Amniotic stem cell (primary cell): ENCODE measurements at places on chromosomes 6 and 20.

DNA sequence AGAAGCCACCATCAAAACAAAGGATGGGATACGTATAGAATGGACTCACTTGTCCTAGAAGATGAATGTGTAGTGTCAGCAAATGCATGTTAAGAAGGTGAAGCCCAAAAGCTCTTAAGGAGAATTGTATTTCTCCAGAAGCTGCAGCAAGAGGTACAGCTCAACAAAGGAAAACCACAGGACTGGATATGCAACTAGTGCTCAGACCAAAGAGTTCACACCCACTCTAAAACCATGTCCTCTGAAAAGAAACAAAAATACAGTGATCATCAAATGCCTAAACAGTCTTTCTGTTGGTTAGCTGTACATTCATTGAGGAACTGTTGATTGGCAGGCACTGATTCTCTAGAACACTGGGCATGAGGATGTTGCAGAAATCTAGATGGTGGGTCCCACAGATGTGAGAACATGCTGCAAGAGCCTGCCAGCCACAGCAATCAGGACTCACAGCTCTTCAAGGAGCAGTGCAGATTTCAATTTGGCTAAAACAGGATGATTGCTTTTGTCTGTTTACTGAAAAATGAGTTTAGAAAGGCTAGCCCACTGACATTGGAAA is 94.6 kb downstream of the COL9A1 start:
- DNase-seq = no peak

DNA sequence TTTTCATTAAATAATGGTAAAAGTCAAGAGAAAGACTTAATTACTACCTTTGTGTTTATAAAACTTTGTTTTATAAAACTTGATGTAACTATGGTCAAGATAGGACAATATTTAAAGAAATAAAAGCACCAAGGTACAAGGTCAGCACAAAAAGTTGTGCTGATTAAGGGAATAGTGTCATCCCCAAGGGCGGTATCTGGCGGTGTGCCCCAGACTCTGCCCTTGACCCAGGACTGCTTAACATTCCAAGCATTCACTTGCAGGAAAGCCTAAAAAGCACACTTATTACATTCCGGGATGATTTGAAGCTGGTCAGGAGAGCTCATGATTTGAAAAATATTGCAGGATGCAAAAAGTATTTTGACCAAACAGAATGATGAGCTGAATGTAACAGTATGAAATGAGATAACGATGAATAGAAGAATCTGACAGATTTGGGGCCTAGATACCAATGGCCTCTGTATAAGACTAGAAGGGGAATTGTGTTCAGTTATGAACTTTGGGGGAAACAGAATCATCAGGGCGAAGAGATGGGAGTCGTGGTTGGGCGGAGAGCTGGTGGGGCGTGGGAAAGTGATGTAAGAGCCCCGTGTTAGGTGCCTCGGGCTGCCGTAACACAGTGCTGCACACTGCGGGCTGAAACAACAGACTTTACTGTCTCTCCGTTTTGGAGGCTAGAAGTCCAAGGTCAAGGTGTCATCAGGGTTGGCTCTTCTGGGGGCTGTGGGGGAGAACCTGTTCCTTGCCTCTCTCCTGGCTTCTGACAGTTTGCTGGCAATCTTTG is 77.2 kb downstream of the CDC5L start:
- no peak for DNase-seq

DNA sequence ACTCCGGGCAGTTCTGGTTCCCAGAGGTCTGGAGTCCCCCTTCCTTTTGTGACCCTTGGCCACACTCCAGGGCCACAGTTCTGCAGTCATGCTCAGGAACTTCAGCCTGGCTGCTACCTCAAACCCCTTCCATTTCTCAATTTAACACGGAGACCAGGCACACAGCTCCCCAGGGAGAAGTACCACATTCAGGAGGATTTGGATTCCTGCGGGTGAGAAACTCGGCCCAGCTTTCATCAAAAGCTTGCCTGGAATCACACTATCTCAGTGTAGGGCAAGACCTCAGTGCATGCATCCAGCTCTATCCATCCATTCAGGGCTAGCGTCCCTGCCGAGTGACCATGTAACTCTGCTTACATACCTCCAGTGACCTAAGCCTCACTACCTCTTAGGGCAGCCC is 16.8 kb upstream of the IP6K3 start:
- no peak for DNase-seq

DNA sequence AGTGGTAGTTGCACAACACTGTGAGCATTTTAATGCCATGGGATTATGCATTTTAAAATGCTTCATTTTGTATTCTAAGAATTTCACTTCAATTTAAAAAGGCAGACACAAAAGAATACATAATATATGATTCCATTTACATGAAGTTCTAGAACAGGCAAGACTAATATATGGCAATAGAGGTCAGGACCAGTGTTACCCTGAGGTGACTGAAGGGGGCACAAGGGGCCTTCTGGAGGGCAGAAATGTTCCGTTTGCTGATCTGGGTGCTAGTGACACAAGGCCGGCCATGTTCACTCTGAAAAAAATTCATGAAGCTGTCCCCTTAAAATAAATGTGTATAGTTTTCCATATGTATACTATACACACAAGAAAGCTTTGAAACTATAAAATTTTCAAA is 28.5 kb downstream of the TASP1 start:
- no peak for DNase-seq

- no peak for DNase-seq
Measured at GRCh38 chr20:53922901-53923314, 147.5 kb downstream of the BCAS1 start.

GRCh38 chr6:87181903-87182302 is 26.5 kb downstream of the ZNF292 start:
- no peak for DNase-seq

GRCh38 chr6:75402296-75402695 is 91.3 kb downstream of the FILIP1 start:
- DNase-seq = peak; percentile 55

GRCh38 chr6:126657561-126658175 is 317.8 kb downstream of the CENPW start:
- no peak for DNase-seq

DNA sequence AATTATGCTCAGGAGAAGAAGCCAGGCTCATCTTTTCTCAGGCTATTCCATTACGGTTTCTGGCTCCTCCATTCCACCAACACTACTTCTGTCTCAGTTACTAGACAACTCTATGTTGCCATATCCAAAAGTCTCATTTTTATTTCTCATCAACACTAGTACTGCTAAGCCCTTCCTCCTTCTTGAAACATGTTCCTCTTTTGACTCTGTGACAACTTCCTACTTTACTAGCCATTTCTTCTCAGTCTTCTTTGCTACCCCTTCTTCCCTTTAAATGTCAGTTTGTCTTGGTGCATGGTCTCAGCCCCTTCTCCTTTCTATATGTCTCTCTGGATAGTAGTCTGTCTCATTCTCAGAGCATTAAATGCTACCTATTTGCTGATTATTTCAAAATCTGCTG is 7.1 kb upstream of the ADGRG6 start:
- no peak for DNase-seq

DNA sequence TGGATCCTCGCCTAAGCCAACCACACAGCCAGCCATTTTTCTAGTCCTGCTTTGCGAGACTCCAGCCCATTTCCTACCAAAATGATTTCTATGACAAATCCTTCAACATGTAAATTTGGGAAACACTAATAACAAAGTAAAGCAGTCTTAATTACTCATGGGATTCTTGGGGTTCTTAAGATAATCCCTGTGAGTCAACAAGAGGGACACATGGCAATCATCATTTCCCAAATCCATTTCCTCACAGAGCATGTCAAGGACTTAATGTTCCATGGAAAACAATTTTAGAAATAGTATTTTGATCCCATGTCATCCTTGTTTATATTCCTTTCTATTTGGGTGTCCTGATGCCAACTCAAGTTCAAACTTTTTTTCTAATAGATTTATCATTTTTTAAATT is 322.7 kb upstream of the NOX3 start:
- no peak for DNase-seq

DNA sequence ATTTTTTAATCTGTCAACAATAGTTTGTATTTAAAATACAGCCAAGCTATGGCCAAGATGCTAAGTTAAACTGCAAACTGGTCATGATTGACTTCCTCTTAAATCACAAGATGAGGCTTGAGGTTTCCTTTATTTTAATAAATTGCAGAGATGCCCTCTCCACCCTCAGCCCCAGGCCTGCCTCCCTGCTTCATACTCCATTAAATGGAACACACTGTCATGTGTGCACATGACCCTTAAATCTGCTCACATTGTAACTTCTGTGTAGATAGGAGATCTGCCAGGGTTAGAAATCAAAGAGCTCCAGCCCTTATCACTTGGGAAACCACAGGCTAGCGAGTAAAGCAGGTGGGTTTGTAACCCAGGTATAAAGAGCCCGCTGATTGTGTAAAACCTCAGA is 20.8 kb downstream of the DUSP22 start:
- no peak for DNase-seq

DNA sequence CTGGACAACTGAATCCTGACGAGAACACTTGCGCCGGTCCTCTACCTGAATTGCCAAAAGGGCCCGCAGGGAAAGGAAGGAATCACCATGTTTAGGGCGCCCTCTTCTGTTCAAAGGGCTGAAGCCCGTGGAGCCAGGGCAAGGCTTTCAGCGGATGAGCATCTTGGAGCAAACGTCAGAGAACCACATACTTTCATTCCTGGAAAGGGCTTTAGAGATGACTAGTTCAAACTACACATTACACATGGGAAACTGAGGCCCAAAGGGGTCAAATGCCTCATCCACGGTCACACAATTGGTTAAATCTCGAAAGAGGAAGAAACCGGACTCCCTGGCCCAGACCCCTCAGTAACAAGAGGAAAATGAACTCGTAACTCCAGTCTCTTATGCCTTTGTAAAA is 11.5 kb upstream of the ZNF133 start:
- peak; percentile 28 for DNase-seq

GRCh38 chr6:110095101-110095500 is 84.4 kb downstream of the WASF1 start:
- DNase-seq = no peak

DNA sequence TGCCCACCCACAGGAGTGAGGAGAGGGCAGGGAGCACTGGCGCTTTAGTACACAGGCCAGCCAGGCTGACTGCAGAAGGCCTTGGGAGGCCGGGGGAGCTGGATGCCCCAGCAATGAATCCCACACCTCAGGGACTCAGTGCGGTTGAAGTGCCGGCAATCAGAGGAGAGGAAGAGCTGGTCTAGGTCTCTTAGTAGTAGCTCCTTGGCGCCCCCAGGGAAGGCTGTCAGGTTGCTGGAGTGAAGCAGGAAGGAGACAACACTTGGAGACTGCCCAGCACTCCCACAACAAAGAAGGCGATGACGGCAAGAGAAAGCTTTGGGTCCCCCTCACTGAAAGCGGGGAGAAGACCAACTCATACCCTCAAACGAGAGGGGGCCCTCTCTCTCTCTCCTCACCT is 8.3 kb upstream of the TNXB start:
- no peak for DNase-seq

GRCh38 chr20:32672982-32673851 is 524 bp downstream of the C20orf203 start:
- DNase-seq = no peak

- DNase-seq = peak; percentile 57
Measured at GRCh38 chr6:130366107-130367005, 539 bp downstream of the TMEM200A start.

GRCh38 chr6:9647599-9647998 is 767.3 kb downstream of the TFAP2A start:
- no peak for DNase-seq
